ENCODE measurements at places on chromosomes 1 and 21.

DNA sequence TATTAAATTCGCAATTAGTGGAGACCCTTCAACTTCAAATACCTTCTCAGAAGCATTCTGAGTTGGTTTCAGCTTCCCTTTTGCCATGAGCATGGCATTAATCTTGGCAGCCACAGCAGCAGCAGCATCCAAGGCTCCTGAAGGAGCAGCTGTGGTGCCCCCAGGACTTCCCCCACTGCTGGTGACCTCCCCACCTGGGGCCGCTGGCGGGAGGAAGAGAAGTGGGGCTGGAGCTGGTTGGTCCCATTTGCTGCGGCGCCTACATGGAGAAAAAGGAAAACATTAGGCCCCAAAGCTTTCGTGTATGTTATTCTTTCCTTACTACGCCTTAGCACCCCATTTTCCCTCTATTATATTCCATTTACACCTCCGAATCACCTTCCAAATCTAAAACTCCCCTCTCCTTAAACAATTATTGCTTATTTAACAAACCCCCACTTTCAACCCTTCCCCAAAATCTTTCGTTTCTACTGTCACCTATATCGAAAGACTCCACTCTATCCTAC is 569 bp downstream of the KHDC4 start:
- DNase-seq, result no peak

GRCh38 chr1:209585672-209586071 is 2.2 kb downstream of the CAMK1G start:
- peak; percentile 81 for DNase-seq

- DNase-seq, result no peak
Observed at GRCh38 chr1:226964611-226965486, 24.8 kb downstream of the COQ8A start.

- no peak for DNase-seq
Observed at GRCh38 chr1:169287280-169287679, 80.3 kb downstream of the NME7 start.

GRCh38 chr1:11505591-11506538 is 26.9 kb downstream of the DISP3 start:
- DNase-seq, result no peak

DNA sequence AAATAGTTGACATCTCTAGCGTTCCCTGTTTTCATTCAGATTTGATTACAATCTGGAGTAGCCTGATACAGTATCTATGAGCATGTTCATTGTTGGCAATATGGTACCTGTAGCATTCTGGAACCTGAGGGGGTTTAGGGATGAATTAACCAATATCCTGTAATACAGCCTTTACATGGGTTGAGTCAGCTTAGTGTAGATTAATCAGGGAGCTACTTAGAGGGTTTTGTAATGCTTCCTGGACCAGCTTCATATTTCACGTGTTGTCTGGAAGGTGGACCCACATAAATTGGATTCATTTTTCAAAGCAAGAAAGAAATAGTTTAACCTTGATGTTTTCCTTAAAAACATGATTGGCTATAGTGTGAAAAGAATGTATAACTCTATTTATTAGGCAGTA is 3.6 kb downstream of the OTUD3 start:
- no peak for DNase-seq

DNA sequence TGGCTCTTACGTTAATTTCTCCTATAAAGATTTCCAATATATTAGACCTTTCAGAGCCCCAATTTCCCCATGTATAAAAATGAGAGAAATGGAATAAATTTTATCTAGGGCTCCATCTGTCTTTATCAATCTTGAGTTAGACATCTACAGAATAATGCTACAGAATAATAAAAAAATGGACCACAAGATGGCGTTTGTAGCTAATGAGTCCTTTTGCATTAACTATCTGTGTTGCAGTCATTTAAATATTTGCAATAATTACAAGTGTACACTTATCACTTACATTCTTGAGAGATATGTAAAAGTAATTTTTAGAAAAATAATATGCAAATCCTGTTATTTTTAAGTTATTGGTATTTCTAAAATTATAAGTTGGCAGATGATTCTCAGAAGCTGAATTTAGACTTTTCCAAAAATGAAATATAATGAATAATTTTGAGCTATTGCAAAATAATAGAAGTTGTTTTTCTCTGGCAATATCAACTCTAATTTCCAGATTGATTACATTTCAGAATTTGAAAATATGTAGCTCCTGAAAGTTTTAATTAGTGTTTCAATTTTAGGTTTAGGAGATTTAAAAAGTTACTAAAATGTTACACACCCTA is 87.7 kb downstream of the SNX7 start:
- DNase-seq, result no peak

DNA sequence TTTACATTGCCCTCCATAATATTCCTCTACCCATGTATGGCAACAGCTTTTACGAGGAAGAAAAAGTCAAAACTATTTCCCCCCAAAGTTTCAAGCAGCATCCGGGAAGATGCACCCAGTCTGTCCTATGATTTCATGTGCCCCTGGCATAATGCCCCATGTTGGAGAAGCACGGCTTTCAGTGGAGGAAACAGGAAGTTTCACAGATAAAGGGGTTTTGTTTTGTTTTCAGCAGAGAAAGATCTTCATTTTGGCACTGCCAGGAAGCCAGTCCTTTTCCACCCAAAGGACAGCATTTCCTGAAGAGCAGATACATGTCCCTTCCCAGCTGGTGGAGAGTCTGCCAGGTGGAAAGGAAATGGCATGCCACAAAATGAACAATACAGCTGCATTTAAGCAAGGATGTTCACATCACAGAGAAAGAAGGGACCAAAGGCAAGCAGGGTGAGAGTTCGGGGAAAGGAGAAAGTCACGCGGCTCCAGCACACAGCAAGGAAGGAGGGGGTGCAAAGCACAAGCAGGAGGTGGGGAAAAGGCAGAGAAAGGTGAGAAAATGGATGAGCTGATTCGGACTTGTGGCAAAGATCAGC is 95.3 kb upstream of the HIVEP3 start:
- DNase-seq, result no peak

- DNase-seq, result peak; percentile 49
Observed at GRCh38 chr1:27416387-27417111, 24.1 kb downstream of the GPR3 start.

GRCh38 chr1:83872515-83872914 is 126.4 kb downstream of the TTLL7 start:
- DNase-seq, result no peak

DNA sequence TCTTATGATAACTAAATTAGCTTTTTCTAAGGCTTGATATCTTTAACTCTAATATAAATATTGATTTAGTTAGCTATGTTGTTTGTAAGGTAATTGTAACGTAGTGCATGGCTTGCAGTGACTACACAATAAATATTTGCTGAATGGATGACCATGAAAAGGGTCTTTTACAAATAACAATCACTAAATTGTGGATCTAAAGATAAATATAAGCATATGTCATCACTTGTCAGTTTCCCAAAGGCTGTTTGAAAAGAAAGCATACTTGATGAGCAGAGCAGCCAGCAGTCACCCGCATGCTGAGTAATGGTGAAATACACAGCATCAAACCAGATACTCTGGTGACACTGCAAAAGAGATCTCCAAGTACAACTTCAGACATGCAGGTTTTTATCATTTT is 92.5 kb upstream of the FMN2 start:
- no peak for DNase-seq

DNA sequence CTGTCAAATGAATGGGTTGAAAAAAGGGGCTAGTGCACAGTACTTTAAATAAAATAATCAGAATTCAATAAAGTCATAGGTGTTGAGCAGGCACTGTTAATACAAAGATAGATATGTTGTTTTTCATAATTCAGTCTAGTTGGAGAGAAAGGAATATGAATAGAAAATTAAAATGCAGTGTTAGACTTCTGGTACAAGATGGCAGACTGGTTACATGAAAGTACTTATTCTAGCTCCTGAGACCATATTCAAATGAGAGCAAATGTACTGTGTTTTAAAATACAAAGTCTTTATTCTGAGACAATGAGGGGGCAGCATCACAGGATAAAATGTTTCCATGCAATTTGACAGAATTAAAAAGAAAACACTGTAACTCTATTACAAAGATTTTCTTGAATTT is 542.1 kb downstream of the COL11A1 start:
- DNase-seq, result no peak

DNA sequence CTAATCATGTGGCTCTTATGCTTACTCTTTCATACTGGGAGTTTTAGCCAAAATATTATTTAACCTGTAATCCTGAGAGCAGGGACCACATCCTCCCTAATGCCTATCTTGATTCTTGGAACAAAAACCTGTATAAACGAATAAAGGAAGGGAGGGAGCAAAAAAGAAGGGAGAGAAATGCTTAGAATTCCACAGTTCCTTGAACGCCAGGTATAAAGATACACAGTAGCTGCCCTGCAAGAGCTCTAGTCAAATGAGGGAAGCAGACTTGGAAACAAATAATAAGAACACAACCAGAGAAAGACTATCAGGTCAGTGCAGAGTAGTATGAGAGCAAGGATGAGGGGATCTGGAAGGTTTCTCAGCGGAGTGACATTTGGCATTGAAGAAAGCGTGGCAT is 116.3 kb downstream of the SLC30A10 start:
- no peak for DNase-seq

- DNase-seq, result no peak
Observed at GRCh38 chr1:222522105-222522915, 25.6 kb downstream of the HHIPL2 start.

GRCh38 chr1:20395255-20395654 is 90.8 kb downstream of the CAMK2N1 start:
- DNase-seq, result no peak

DNA sequence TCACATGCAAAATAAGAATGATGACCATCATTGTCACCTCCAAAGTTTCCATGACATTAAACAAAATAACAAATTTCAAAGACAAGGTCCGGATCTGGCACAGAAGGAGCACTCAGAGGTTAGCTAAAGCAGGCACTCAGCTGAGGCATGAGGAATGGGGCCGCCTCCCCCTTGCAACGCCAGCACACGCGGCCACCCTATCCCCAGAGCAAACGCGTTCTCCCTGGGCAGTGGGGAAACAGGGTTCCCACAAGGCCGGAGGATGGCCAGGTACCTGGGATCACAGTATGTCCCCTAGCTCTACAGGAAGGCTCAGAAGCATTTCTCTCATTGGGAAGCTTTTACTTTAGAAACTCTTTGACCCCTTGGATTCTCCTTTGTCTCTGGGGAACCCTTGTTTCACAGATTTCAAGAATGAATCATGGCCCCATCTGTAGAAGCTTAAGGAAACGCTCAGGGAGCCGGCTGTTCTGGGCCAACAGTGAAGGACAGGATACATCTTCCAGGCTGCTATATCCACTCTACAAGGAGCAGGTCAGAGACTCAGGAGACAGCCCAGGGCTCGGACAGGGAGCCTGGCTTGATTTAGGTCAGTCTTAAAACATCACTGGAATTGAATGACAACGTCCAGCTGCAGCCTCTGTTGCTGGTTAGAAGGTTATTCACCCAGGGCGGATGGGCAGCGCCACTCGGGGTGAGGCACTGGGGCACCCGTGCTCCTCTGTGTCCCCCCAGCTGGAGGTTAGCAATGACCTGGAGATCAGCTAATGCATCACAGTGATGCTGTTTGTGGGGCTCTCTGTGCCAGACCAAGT is 496.4 kb downstream of the NPHP4 start:
- no peak for DNase-seq

GRCh38 chr1:110280126-110280525 is 59.1 kb upstream of the RBM15 start:
- no peak for DNase-seq

GRCh38 chr1:7002728-7003127 is 217.5 kb downstream of the CAMTA1 start:
- DNase-seq, result no peak

DNA sequence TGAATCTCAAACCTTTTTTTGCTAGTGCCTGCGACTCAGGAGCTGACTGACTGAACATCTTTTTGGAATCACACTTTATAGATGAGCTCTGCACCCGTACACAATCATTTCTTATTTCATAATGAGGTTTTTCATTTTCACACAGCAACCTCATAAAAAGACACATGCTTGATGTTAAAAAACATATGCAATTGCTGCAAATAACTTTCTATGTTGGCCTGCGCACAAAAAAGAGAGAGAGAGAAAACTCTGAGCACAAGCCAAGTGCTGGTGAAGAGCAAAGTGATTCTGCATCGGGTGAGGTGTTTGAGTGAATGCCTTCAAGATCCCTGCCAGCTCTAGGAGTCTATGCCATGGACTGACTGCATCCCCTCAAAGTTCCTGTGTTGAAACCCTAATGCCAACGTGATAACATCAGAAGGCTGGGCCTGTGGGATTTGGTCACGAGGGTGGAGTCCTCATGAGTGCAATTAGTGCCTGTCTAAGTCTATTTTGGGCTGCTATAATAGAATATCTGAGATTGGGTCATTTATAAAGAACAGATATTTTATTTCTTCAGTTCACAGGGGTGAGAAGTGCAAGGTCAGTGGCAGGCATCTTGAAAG is 36.6 kb downstream of the C1orf87 start:
- no peak for DNase-seq

GRCh38 chr1:180842052-180842451 is 70.6 kb upstream of the KIAA1614 start:
- peak; percentile 32 for DNase-seq

DNA sequence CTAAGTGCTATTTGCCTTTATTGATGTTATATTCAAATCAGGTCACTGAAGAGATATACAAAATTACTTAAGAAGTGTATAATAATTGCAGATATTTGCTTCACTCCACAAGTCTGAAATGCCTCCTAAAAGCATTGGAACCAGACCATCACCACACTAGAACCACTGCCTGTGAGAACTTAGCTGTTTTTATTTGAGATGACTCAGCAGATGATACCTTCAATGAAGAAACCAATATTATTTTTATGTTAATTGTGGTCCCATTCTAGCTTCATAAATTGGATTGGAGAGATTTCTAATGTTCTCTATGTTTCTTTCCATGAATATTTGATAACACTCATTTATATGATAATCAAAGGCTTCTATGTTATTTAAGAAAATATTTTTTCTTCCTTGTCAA is 740.6 kb downstream of the KCNT2 start:
- DNase-seq, result no peak

GRCh38 chr1:228500143-228500734 is 13.1 kb downstream of the RNF187 start:
- no peak for DNase-seq

GRCh38 chr1:234737967-234738314 is 128.0 kb upstream of the IRF2BP2 start:
- peak; percentile 92 for DNase-seq

GRCh38 chr1:107551456-107551855 is 410.6 kb downstream of the NTNG1 start:
- no peak for DNase-seq

- DNase-seq, result no peak
Observed at GRCh38 chr1:1167841-1168450, 5.7 kb upstream of the TTLL10 start.

GRCh38 chr1:154666051-154666790 is 58.2 kb upstream of the ADAR start:
- DNase-seq, result no peak

- no peak for DNase-seq
Observed at GRCh38 chr1:223301371-223301770, 62.6 kb downstream of the SUSD4 start.

DNA sequence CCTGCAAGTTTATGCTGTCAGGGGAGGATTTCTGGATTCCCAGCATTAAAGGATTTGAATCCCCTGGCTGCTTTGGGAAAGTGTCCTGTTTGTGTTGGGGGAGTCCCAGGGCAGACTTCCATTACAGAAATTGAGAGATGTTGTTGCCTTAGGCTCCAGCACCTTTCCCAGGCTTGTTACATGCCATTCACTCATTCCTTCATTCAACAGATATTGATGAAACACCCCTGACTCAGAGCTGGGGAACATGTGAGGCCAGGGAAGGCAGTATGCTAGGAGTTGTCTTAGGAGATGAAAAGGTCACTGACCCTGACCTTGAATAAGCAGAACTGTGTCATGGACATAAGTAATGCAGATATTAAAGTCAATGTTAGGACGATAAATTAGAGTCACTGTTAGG is 161.7 kb downstream of the NTMT2 start:
- DNase-seq, result no peak

Data from NCI-H2227 treated with DMSO at 0.1 percent for 48 hours (cell line).